ENCODE measurements at places on chromosomes 2 and 18.

DNA sequence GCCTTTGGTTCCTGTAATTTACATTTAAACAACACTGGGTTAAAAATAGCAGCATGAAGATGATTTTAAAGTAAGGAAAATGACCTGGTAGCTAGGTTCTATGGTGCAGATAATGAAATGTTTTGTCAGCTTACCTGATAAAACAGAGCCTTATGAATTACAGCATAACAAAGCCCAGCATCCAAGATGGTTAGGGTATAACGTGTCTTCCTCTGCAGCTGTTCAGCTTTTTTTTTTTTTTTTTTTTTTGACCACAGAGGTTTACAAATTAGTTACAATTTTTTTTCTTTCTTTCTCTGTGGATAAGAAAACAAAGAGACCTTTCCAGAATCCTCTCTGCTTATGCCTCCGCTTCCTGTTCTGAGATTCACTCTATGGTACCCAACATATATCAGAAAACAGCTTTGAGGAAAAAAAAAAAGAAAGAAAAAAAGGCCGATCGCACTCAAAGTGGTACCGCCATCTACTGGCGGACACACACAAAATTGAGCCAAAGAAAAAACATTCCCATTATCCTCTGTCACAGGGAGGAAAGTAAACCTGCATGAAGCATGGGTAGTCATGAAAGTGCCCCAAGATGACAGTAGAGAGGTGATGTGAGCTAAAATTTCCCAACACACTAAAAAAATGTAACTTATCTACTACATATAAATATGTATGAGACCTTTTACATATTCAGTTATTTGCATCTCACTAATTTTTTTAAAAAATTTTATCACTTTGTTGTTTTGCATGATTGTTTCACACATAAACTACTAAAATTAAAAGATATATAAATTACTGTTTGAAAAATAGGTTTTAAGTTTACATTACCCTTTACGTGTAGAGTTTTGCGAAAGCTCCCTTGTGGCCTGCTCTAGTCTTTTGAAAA, at the start of gene SCN3A:
TSS of gene SCN3A (minus strand) at position 362 of the 871 bp plus-strand sequence. CDS start 27,656 bp downstream, outside the sequence.
- DNase-seq: peak; percentile 39

DNA sequence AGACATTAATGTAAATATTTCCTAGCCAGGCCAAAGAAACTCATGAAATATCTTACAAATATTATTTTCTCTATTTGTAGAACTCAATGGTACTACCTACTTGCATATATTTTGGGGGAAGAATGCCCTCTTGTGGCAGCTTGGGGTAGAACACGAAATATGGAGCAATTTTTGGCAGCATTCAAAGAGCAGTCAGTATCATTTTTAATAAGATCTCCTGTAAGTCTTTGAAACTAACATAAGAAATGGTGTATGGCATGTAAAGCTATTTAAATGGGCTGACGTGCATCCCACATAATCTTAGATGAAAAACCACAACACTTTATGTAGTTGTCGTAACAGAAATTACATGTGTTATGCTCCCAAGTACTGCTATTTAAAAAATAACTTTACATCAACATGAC, 62.3 kb upstream of the CCDC195 start:
- DNase-seq: peak; percentile 39

GRCh38 chr2:16374671-16375070, 291.0 kb downstream of the CYRIA start:
- DNase-seq: no peak

DNA sequence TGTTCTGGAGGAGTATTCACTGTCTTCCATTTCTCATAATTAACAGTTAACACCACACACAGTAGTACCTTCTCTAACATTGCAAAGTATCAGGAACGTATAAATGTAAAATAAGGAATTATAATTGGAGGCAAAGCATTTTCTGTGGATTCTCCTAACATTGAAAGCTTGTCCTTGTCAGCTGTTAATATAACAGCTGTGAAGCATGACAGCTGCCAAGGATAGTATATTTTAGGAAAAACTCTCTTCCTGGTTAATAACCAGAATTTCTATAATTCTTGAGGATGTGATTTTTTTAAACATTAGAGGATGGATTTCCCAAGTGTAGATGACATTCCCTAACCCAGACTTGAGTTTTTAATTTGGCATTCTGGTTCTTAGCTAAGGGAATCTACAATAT, 110.3 kb downstream of the EPC2 start:
- no peak for DNase-seq

GRCh38 chr2:227655454-227655853, 11.2 kb upstream of the SCYGR5 start:
- no peak for DNase-seq
